ENCODE measurements at places on chromosomes 16 and 17.

DNA sequence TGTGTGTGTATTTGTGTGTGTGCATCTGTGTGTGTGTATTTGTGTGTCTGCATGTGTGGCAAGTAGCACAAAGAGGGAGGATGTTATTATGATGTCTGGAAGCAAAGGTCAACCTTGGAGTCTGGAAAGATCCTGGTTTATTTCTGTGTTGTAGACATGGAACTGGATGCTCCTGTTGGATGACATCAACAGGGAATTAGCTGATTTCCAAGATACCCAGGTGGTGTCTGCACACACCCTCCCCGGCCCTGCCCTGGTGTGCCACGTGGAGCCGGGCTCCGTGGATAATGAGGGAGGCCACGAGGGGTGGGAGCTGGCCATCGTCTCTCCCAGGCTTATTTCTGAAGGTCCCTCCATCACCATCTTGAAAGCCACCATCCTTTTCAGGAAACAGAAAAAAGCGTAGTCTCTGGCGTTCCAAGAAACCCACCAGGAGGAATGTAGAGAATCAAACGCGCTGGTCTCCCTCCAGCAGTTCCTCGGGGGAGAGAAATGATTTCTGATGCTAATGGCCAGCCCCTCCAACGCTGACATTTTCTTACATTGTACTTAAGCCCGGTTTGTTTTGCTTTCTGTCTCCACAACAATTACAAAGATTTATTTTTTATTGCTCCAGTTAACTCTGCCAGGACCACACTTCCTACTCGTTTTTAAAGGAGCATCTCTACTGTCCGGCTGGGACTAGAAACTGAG lies 93.3 kb downstream of the FOXL1 start:
- no peak for DNase-seq

DNA sequence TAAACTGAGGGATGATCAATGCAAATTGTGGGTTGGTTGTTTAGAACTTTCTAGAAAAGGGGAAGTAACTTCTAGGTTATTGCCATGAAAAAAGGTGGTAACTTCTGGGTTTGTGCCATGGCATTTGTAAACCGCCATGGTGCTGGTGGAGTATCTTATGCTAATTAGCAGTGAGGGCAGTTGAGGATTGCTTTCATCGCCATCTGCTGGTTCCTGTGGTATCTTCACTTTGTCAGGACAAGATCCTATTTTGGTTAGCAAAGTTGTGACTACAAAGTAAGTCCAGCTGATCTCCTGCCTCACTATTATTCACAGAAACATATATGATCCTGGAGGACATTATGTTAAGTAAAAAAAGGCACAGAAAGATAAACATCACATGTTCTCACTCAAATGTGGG lies 1332.3 kb downstream of the CDH11 start:
- no peak for DNase-seq

DNA sequence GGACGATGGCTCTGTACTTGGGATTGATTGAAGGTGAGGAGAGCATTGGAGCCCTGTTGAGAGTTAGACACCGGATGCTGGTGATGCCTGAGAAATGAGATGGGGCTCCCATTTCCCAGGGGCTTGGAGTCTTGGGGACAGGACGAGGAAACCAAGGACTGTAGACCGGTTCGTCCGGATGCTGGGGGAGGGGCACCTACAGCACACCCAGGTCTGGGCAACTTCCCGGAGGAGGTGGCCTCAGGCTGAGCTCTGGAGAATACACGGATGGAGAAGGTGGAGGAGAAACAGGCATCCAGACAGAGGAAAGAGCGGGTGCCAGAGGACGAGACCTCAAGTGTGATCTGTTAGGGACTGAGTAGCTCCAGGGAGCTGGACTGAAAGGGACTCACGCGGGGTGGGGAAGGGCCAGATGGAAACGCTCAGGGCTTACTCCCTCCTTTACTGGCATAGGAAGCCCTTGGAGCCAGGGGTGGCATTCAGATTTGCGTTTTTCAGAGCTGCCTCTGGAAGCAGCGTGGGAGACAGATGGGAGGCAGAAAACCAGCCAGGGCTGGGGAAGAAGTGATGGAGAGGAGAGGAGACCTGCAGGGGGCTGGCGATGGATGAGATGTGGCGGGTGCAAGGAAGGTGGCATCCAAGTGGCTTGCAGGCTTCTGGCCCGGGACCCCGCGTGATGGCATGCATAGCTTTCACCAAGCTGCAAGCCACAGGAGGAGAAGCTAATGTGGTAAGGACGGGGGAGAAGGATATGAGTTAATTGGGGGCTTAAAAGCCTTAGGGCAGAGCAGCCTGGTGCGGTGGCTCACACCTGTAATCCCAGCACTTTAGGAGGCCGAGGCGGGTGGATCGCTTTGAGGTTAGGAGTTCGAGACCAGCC lies 8.3 kb downstream of the C1QTNF1 start:
- no peak for DNase-seq

DNA sequence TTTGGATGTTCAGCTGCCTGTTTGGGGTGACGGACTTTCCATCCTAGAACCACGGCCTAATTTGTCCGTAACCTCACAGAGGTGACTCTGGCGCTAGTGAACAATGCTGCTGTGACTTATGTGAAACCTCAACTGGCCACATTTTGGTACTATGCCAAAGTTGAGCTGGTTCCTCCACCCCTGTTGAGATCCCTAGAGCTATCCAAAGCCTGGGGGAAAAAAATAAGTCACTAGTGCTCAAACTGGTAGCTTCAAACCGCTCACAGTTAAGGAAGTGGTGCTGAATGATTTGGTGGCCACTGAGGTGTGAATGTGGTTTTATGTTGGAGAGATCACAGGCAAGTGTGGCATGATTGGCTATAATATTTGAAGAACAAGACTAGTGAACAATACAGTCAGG lies 11.3 kb upstream of the TUBG2 start:
- DNase-seq = no peak

DNA sequence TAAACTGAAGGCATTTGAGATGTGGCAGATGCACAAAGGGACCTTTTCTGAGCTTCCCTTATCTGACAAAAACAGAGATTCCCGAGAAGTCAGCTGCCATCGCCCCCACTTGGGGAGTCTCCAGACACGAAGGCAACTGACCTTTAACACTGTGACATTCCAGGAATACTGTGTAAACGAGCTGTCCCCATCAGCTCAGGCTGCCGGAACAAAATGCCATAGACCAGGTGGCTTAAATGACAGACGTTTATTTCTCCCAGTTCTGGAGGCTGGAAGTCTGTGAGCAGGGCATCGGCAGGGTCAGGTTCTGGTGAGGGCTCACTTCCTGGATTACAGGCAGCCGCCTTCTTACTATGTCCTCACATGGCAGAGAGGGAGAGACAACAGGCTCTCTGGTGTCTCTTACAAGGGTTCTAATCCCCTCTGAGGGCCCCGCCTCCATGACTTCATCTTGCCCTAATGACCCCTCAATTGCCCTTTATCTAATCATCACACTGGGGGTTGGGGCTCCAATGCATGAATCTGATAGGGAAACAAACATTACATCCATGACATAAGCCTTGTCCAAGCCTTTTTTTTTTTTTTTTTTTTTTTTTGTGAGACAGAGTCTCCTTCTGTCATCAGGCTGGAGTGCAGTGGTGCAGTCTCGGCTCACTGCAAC lies 178.5 kb upstream of the RPL38 start:
- no peak for DNase-seq
